ENCODE measurements at places on chromosomes 7 and 10.

DNA sequence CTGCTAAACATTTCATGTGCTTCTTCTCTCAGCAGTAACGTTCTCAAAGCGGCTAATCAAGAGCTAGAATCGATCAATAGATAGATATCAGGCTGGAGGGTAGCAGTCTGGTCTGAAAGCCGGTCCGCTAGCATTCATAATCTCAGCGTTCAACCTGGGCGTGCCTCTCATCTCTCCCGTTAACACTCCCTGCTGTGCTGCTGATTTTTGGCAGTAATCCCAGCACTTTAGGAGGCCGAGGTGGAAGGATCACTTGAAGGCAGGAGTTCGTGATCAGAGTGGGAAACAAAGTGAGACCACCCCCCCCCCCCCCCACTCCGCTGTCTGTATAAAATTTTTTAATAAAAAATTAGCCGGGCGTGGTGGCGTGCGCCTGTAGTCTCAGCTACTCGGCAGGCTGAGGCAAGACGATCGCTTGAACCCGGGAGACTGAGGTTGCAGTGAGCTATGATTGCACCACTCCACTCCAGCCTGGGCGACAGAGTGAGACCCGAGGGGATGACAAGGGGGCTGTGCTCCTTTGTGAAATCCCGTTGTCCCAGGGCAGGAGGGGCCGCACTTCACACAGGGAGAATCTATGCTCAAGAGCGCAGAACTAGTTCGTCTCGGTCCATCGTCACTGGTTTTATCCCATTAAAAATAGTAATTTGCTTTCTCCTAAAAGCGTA, 624 bp upstream of the CEP55 start:
- DNase-seq: peak; percentile 28

GRCh38 chr10:128645486-128645885, 519.3 kb upstream of the MKI67 start:
- no peak for DNase-seq

DNA sequence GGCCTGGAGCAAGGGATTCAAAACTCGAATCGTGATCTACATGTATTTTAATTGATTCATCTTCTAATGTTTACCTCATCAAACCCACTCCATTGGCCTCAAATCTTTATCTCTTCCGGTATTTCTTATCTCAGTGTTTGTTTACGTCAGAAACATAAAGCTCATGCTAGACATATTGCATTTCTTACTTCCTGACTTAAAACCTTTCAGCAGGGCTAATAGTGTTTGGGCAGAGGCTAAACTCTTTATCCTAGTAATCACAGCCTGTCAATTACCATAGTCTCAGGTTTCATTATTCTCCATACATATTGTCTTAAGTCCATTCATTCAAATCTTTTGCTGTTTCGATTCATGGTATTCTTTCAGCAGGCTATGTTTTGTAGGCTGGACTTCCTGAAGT, 81.3 kb upstream of the AGR3 start:
- DNase-seq: no peak

GRCh38 chr7:25714013-25714412, 438.0 kb upstream of the NFE2L3 start:
- DNase-seq: no peak

- DNase-seq: no peak
These were observed 86.4 kb upstream of the LYZL1 start for GRCh38 chr10:29202386-29202940.

DNA sequence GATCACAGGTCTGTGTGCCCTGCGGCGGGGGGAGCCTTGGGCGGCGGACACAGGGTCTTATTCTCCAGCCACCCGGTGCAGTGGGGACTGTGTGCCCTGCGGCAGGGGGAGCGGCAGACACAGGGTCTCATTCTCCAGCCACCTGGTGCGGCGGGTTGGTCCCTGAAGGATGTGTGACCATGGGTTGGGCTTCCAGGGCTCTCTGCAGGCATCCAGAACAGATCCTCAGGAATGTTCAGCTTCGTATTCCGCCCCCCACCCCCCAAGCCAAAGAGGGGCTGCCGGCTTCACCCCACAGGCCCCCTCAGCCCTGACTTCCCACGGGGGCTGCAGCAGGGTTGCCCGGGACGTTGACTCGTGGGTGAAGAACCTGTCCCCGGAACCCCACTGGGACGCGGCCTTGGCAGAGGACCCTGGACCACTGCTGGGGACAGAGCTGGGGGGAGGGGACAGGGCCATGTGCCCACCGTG, 154.5 kb upstream of the PPP2R2D start:
- no peak for DNase-seq

- DNase-seq: no peak
These were observed 275.1 kb downstream of the DOCK4 start for GRCh38 chr7:111931016-111931517.

All from WTC11 (cell line).